Uterus (tissue), 4 donors: ENCODE measurements at places on chromosomes 3 and 15. TPM values are rescaled to one million over a fixed set of nuclear protein-coding genes. Genes with fewer than 3 reads are reported as not detected.

DNA sequence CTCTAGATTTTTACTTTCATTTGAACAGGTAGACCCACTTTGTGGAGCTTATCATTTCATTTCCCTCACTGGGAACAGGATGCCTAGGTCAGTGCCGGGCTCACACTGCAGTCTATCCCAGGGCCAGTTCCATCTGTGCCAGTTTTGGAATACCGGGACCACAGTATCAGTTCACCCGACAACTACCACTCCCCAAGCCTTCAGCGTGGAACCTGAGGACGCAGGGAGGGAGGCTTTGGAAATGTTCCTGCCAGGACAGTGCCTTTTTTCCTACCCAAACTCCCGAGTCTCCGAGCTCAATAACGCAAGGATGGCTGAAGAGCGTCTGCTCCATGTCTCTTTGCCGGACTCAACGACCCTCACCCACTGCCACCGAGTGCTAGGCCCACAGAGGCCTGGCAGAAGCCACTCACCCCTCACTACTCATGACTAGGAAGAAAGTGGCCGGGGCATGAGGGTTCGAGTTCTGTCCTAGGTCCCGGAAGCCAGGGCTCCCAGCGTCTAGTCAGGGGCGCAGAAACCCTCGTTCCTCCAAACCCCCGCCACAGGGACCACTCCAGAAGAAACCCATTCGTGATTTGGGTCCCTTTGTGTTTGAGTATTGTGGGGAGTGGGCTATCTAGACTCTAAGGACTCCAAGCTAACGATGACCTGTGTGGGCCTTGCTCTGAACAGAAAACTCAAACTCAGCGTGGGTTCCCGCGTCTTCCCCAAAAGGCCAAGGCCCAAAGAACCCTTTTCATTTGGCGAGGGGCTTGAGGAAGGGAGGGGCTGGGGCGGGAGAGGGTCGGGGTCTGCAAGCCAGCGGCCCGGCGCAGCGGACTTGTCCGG, 11.4 kb downstream of the ZIC1 start:
- H3K27ac ChIP-seq: no peak overlapping the region
- DNase-seq: no peak
- H3K27me3 ChIP-seq: peaks cover 23% of the 10 kb centered on the region
- H3K4me1 ChIP-seq: no peaks in the 10 kb centered on the region

DNA sequence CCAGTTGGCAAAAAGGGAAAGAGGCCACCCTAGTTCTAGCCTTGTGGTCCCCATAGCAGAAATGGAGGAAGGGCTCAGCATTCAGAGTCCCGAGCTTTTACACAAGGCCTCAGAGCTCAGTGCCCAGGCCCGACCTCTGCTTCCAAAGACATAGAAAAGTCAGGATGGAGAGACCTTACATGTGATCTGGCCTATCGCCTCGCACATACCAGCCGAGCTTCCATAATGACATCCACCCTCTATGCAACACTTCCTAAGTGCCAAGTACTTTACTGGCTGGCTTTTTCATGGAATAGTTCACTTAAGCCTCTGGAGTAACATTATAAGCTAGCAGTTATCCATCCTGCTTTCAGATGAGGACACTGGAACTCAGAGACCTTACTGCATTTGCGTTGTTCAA, 275.9 kb downstream of the FAM43A start:
- no peak for DNase-seq
- no peaks in the 10 kb centered on the region for H3K36me3 ChIP-seq
- no peak overlapping the region for H3K4me3 ChIP-seq
- H3K27me3 ChIP-seq: no peaks in the 10 kb centered on the region
- H3K4me1 ChIP-seq: no peaks in the 10 kb centered on the region

GRCh38 chr15:59137566-59137965, 32.6 kb downstream of the CCNB2 start:
- no peak for DNase-seq
- no peak overlapping the region for H3K27ac ChIP-seq
- H3K4me1 ChIP-seq: no peaks in the 10 kb centered on the region
- no peaks in the 10 kb centered on the region for H3K36me3 ChIP-seq
- no peak overlapping the region for H3K4me3 ChIP-seq

DNA sequence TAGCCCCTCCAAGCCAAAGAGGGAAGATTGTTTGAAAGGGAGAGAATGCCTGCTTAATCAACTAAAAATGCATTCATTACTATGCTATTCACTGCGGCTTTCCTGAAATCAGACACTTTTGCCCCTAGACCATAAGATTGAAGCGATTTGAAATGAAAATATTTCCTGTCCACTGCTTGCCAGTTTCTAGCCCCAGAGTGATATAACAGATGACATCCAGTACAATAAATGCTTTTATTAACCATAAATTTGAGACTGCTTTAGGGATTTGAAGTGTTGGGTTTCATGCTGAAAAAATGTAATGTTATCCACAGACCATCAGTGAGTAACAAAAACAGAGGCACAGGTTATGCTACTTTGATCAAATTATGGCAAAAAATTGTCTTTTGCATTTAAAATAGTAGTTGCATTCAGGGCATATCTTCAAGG, 14.1 kb downstream of the IL17RD start:
- no peaks in the 10 kb centered on the region for H3K36me3 ChIP-seq
- DNase-seq: no peak
- H3K27me3 ChIP-seq: no peaks in the 10 kb centered on the region

Gene GRIP2
- total RNA-seq: 8.0 TPM
